ENCODE measurements at places on chromosomes 16 and 17.

GRCh38 chr16:86660623-86661022, 82.3 kb downstream of the FOXL1 start:
- DNase-seq, result no peak

DNA sequence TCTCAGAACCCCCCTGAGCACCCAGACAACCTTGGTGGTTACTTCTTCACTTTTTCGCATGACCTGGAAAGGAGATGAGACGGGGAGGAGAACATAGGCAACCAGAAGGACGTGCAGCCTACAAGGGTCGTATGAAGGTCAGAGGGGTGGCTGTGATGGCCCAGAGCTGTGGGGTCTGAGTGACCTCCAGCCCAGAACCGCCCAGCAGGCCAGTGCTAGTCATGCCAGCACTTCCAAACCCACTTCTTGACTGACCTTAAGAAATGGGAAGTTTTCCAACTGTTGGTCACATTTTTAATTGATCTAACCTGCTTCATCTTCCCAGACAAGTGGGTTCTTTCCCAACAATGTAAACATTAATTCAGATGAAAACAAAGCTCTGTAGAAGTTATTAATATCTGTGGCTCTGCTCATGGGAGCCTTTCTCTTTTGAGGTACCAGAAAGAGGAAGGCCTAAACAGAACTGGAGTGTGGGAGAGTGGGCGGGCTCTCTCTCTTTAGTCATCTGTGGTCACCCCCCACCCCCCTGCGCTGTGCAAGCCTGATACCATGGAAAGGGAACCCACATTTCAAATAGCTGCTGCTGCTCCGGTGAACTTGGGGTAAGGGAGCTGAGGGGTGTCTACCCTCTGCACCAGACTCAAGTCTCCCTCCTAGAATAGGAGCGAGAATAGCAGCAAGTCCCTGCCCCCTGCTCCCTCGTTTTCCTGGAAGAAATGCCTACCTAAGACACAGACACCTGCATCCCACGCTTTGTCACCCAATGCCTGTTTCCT, 101.6 kb downstream of the RAB11FIP4 start:
- no peak for DNase-seq

- no peak for DNase-seq
These were observed 3.8 kb upstream of the TMEM238L start for GRCh38 chr17:10807704-10808128.

DNA sequence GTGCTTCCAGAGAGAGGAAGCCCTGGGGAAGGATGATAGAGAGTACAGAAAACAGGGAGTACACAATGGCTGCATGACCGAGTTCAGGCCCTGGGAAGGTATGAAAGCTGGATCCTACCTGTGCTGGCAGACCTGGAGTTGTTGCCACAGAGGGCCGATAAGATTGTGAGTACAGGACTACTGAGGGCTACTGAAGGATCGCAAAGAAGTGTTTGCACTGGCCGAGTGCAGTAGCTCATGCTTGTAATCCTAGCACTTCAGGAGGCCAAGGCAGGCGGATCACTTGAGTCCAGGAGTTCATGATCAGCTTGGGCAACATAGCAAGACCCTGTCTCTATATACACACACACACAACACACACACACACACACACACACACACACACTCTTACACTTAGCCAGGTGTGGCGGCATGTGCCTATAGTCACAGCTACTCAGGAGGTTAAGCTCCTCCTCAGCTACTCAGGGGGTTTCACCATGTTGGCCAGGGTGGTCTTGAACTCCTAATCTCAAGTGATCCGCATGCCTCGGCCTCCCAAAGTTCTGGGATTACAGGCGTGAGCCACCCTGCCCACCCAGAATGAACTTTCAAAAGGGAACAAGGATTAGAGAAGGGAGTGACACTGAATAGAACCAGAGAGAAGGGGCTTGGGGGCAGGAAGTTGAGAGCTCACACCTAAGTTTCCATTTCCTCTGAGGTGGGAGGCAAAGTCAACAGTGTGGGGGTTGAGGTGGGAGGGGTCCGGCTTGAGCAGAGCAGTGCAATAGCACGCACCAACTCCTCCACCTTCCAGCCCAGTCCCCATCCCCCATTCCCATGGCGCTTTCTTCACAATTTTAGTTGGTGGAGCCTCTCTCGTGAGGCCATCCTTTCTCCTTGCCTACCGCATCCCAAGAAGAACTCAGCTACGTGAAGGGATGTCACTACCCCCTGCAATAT, 7.5 kb downstream of the SCIMP start:
- DNase-seq, result no peak

- DNase-seq, result no peak
These were observed 8.6 kb upstream of the CHST6 start for GRCh38 chr16:75503801-75504200.

All from cerebellar nuclear complex (tissue), 1 donor.